Activated T-helper 2 cell treated with anti-CD3 and anti-CD28 coated beads, Interferon-gamma antibody, Interleukin-2, Interleukin-4, amounts not matched to agents 10 μg/mL and 5 μg/mL and 100 μg/mL, durations not matched to agents 14 hours and 24 hours and 36 hours (primary cell): ENCODE measurements at places on chromosomes 11 and 22. TPM values are rescaled to one million over a fixed set of nuclear protein-coding genes. Genes with fewer than 3 reads are reported as not detected.

The BCO2 gene
- 1.2 and 1.4 TPM in 2 replicates for total RNA-seq

The IRF7 gene
- 26.8 and 30.3 TPM in 2 replicates for total RNA-seq

The LRRC74B gene
- total RNA-seq: 0.23 TPM in 1 of 2 replicates, not detected in the other

The SSRP1 gene
- total RNA-seq: 214 and 218 TPM in 2 replicates

The ZNF215 gene
- 5.1 and 6.7 TPM in 2 replicates for total RNA-seq

The THY1 gene
- 35.2 and 37.3 TPM in 2 replicates for total RNA-seq

The ELFN2 gene
- total RNA-seq: 0.11 TPM in 2 replicates

The OR51S1 gene
- total RNA-seq: not detected in 2 replicates

The CSNK2A3 gene
- total RNA-seq: 1.2 and 1.7 TPM in 2 replicates

The OR5P2 gene
- total RNA-seq: not detected in 2 replicates

The DKK3 gene
- total RNA-seq: not detected in 2 replicates

The OR51B4 gene
- total RNA-seq: not detected in 2 replicates

The HBG2 gene
- total RNA-seq: not detected in 2 replicates

The CREB3L1 gene
- not detected in 2 replicates for total RNA-seq

The FGF19 gene
- total RNA-seq: not detected in 2 replicates

The BDNF gene
- total RNA-seq: not detected in 2 replicates

The APOA5 gene
- not detected in 2 replicates for total RNA-seq

The PNPLA5 gene
- total RNA-seq: not detected in 2 replicates

The GRIA4 gene
- not detected in 2 replicates for total RNA-seq

The NR1H3 gene
- total RNA-seq: 10.8 and 11.4 TPM in 2 replicates

The JHY gene
- total RNA-seq: 0.91 and 1.3 TPM in 2 replicates

The MIOX gene
- total RNA-seq: 0.25 TPM in 1 of 2 replicates, not detected in the other

The SLC17A6 gene
- total RNA-seq: not detected in 2 replicates

The HBG1 gene
- not detected in 2 replicates for total RNA-seq
